Activated T-cell treated with anti-CD3 and anti-CD28 coated beads for 24 hours (primary cell): ENCODE measurements at places on chromosomes 5 and 9.

GRCh38 chr5:153938191-153938842, 100.4 kb downstream of the FAM114A2 start:
- DNase-seq = no peak

GRCh38 chr9:79765466-79765865, 193.7 kb downstream of the TLE4 start:
- DNase-seq = no peak

GRCh38 chr5:161548487-161549094, 2.1 kb upstream of the GABRB2 start:
- DNase-seq = no peak

- no peak for DNase-seq
These were observed 109.9 kb downstream of the EDIL3 start for GRCh38 chr5:84274585-84275468.

GRCh38 chr5:8493176-8493575, 624.2 kb downstream of the MTRR start:
- no peak for DNase-seq

DNA sequence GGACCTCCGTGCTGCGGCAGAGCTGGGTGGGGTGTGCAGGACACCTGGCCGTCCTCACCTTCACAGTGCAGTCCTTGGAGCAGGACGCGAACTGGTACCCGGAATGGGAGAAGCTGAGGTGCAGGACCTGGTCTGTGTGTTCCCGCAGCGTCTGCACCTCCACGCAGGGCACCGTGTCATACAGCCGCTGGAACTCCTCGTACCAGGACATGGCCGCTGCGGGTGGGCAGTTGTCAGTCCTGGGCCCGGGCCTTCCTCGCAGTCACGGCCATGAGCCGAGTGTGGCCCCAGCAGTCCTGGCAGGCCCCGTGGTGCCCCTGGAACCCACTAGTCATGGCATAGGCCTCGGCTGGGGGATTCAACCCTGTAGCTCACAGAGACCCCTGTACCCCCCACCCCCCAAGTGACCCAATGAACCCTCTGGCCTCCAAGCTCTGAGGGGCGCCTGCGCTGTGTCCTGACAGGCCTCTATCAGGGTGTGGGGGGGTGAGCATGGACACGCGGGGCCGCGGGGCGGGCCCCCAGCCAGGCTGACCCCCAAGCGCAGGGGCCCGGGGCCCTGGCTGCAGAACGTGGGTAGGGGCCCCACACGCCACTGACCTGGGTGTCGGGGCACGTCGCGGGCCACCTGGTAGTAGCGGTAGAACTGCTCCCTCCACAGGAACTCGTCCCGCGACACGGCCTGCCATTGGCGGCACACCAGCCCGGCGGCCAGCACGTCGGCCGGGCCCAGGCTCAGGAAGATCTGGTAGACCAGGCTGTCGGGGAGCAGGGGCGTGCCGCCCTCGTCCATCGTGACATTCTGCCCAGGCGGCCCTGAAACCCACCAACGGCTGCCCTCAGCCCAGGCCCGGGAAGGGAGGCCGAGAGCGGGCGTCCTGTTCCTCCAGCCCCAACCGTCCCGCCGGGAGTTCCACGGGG, 987 bp downstream of the FBXW5 start:
- DNase-seq = no peak

- DNase-seq = no peak
These were observed 76.6 kb upstream of the PRLR start for GRCh38 chr5:35306716-35307365.

DNA sequence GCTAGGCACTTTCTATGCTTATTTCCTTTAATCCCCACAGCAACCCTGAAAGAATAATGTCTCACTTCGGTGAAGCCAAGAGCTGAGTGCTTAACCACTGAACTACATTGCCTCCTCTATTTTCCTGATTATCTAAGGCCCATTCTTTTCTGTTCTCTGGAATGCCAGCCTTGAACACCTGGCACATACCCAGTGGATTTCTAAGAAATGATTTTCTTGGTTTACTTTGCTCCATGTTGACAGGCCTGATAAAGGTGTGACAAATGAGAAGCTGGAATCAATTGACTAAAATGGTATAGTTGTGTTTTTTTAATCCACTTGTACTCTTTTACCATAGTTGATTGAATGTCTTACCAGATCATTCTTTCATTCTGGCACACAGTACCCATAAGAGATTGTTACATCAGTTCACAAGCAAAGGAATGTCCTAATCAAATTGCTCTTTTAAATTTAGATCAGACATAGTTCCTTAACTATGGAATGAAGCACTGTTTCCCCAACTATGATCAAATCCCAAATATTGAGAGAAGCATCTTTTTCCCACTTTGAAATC, 9.0 kb upstream of the ENC1 start:
- DNase-seq = no peak

DNA sequence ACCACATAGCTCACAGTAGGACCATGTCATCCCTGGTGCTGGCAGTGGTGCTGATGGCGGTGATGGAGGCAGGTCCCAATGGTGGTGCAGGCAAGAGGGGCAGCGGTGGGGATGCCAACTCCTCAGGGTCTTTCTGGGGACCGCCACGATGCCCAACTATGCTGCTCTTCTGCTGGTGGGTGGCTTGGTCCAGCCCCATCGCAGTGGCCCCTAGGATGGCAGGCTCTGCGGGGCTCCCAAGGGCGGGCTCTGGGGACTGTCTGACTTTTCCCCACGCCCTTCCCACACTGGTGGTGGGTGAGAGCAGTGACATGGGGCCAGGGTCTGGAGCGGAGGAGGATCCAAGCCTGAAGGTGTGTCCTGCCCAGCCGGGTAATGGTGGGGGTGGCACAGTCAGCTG, 288.9 kb upstream of the RIOK2 start:
- DNase-seq = no peak

DNA sequence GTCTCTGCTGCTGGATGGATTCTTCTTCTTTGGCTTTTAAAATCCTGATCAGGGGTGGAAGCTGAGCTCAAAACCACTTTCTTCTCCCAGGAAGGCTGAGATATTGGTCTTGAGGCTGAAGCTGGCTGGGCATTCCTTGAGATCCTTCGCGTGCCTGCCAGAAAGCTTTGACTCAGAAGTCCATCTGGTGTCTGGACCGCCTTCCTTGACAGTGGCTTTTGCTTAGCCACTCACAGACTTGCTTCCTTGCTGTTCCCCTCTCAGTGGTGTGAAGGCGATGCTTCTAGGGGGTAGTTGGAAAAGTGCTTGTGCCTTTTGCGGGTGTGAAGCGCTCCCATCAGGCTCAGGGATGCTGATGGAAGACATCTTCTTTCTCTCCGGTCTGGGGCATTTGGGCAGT, 45.9 kb downstream of the RGS3 start:
- no peak for DNase-seq

- DNase-seq = no peak
These were observed 97.6 kb upstream of the GRHPR start for GRCh38 chr9:37324691-37325490.

- DNase-seq = no peak
These were observed 39.3 kb downstream of the CLINT1 start for GRCh38 chr5:157819502-157820115.

DNA sequence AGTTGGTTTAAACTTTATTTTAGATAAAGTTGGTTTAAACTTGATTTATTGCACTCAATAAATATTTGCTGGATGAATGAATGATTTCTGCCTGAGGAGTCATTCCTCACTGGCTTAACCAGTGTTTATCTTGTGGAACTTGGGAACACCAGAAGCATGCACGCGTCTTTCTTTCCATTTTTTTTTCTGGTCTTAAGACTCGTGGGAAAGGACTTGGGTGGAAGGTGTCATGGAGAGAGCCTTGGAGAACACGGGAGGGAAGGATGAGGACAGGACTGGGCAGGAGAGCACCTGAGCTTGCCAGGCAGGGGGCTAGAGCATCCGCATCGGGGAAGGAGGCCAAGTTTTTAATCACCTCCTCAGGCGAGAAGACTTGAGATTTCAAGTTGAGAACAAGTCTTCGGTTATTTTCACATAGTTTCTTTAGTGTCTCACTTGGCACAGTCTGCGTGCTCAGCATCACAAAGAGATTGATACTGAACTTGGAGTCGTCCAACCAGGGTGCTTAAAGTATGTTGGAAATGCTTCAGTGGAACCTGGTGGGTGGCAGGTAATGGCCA, 144.2 kb downstream of the PDZD2 start:
- no peak for DNase-seq

DNA sequence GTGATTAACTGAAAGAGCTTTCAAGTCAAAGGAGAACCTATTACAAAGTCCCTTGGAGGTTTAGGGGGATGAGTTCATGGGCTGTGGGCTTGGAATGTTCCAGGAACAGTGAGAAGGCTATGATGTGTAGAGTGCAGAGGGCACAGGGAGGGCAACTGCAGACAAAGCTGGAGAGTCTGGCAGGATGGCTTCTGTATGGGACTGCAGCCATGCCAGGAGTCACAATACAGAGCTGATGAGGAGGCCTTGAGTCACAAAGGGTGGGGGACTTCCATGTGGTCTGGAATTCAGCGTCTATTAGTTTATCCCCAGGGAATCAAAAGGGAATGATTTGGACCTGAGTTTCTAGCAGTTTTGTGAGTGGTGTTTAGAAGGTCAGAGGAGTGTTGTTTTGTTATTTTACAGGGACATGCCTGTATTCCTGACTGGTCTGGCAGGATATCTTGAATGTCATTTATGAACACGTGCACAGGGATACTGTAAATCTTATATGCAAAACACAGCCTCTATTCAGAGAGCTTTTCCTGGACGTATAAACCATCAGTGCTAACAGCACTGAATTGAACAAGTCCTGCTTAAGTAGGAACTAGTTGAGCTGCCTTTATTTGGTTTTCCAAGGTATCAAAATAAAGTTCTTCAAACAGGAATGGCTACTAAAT, 14.3 kb upstream of the TEK start:
- no peak for DNase-seq

GRCh38 chr5:28249771-28250415, 1211.5 kb upstream of the CDH9 start:
- no peak for DNase-seq

DNA sequence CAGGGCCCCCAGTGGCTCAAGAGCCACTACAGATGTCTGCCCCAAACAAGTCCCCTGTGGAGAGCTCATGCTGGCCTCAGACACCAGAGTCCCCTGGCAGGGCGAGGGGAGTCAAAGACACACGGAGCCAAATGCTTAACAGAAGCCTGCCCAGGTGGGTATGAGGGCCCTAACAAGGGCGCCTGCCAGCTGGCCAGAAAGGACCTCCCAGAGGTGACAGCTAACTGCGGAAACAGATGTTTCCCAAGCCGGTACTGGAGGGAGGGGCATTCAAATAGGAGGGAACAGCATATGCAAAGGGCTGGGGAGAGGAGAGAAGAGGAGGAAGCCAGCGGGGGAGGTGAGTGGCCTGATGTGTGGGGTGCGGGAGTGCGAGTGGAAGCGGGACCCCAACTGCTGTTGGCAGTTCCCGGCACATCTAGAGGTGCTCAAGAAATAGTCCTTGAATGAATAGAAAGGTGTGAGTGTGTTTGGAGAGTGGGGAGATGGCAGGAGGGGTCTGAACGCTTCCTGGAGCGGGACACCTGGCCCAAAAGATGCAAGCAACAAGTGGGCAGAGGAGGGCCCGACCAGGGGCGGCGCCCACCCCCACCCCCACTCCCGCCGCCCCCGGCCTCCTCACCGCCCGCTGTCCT, 824 bp downstream of the MXD3 start:
- DNase-seq = no peak

DNA sequence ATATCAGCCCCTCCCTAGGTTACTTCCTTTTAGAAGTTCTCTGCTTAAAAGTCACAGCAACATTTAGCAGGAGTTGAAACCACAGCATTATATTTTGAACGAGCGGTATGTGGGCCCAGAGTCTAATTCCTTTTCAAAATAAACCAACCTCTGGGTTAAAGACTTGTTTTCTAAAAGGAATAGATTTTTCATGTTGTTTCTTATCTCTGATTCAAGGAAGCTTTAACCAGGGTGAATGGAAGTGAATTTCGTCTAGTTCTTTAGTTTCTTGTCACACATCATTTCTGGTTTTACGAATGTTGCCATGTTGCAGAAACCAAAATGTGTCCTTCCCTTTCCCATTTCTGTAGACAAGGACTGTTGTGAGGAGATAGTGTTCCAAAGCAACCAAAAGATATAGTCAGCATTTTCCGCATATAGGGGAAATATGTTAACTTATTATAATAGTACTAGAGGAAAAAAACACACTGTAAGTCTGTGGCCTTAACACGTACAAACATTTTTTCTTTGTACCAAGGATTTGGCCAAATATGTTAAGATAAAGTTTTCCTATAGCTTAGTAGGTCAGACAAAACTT, 142.4 kb downstream of the PCSK5 start:
- no peak for DNase-seq

DNA sequence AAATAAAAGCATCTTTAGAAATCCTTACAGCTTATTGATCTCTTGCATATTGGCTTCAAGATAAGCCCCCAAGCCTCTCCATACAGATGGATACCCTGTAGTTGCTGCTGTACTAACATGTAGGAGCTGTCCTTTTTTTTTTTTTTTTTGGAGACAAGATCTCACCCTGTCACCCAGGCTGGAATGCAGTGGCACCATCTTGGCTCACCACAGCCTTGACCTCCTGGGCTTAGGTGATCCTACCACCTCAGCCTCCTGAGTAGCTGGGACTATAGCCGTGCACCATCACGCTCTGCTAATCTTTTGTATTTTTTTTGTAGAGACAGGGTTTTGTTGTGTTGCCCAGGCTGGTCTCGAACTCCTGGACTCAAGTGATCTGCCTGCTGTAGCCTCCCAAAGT, 35.4 kb downstream of the SNX30 start:
- no peak for DNase-seq

DNA sequence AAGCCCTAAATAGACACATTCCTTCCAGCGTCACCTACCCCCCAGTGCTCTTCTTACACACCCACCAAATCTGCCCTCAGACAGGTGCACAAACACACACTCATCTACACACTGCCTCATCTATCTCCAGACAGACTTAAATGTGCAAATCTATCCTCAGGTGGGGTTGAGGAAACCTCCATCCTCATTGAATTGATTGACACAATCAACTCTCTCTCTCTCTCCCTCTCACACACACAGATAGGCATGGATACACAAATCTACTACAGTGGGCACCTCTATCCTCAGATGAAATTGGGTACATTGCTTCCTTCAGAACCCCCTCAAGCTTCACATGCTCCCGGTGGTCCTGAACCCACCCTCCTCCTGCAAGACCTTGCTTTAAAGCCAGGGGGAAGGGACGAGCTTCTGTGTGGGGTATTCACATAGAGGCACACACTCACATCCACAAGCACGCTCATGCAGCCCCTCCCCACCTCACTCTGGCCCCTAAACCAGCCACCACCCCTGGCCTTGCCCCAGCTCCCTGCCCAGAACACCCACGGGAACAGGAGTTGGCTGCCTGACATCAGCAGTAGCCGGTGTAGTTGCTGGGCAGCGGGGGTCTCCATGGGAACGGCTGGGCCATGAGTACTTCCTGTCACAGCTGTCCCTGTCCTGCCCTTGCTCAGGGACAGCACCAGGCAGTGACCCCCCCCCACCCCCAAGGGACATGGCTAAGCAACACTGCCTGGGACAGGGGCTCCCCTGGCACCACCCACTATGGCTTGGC, 22.8 kb downstream of the PCDH1 start:
- no peak for DNase-seq
